ENCODE measurements at places on chromosomes 2 and 18.

- no peak for DNase-seq
Measured at GRCh38 chr2:85475799-85476490, 57.4 kb downstream of the SH2D6 start.

- no peak for DNase-seq
Measured at GRCh38 chr18:48831802-48832201, 119.0 kb downstream of the SMAD7 start.

GRCh38 chr2:218362606-218363005, 5.9 kb downstream of the CATIP start:
- DNase-seq, result no peak

GRCh38 chr2:2827761-2828221, 496.7 kb upstream of the MYT1L start:
- DNase-seq, result no peak

DNA sequence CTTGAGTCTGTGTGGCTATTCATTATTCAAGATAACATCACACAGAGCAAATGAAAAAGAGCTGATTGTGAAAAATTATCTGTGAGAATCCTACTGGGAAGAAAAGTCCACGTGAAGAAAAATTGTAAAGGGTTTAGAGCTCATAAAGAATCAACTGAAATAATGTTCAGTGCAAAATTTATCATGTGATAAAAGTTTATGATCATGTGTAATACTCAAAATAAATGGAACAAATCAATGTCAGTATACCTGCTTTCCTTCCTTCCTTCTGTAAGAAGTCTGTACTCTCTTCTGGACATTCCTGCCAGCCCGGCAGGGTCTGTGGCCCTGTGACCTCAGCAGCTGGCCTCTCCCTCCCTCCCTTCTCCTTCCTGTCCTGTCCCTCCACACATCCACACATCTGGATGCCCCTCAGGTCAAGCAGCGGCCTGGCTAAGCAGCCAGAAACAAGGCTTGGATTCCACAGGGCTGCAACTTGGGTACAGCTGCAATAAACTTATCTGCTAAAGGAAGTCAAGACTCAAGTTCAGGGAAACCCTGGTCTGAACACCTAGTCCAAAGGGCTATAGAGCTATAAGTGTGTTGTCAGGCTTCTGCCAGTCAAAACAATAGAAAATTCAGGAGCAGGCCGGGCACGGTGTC, 172.1 kb downstream of the MREG start:
- DNase-seq, result no peak
